Caki2 (cell line): ENCODE measurements at places on chromosomes 4 and X.

DNA sequence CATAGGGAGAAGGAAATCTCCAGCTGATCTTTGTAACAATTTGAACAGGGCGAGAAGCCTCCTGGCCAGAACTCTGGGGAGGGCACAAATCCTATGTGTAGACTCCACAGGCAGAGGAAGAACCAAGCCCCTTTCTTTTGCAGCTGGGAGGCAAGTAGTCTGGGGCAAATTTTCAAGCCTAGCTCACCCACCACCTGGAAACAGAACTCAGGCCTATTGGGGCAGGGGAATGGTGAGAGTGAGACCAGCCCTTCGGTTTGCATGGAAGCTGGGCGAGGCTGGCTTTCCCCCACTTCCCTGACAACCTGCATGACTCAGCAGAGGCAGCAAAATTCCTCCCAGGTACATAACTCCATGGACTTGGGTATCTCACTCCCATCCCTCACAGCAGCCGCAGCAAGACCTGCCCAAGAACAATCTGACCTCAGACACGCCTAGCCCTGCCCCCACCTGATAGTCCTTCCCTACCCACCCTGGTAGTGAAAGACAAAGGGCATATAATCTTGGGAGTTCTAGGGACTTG lies 138.2 kb downstream of the EMCN start:
- no peak for DNase-seq

DNA sequence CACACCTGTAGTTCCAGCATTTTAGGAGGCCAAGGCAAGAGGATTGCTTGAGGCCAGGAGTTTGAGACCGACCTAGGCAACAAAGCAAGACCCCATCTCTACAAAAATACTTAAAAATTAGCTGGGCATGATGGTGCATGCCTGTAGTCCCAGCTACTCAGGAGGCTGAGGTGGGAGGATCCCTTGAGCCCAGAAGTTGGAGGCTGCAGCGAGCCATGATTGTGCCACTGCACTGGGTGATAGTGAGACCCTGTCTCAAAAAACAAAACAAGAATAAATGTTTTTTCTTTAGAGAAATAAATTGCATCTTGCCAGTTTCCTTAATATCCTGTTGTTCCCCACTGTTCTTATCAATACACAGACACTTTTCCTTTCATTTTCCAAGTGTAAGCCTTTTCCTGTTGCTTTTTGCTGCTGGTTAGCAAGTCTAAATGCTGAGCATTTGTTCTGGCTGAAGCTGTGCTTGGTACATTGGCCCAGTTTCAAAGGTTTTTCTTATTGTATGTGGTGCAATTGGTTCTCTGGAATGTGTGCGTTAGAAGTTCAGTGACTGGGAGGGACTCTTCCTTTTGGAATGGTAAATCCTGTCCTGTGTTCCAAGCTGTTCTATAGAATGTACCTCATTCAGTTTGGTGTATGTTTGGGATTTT lies 98.2 kb downstream of the AFF1 start:
- DNase-seq, result no peak

DNA sequence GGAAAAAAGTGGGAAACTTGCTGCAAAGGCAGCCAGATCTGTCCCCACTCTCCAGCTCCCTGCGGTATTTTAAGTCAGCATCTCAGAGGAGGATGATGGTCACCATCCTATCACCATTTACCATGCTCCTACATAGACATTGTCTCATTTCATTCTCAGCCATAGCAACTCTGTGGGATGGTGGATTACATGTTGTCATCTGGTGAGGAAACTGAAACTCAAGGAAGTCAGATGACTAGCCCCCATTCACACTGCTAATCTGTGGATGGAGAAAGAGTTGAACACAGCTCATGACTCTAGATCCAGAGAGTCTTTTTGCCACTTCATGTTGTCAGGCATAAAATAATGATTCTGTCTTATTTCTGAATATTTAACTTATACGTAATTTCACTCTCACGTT lies 323.5 kb downstream of the PTTG2 start:
- DNase-seq, result no peak

- no peak for DNase-seq
These were observed 529.9 kb downstream of the MID1IP1 start for GRCh38 chrX:39331082-39331704.

- DNase-seq, result no peak
These were observed 676.7 kb upstream of the ACTRT1 start for GRCh38 chrX:128728943-128729342.

- DNase-seq, result peak; percentile 13
These were observed at the start of the genes SATL1 and ZNF711 for GRCh38 chrX:85243761-85244449. SATL1 (minus strand) TSS chrX:85243779; CDS start chrX:85108968, 134,811 bp downstream. ZNF711 (plus strand) TSS chrX:85243991; CDS start chrX:85247573, 3,582 bp downstream.

GRCh38 chr4:139167774-139168444 lies 9.1 kb downstream of the ELF2 start:
- DNase-seq, result peak; percentile 74

- no peak for DNase-seq
These were observed 951.5 kb upstream of the POU3F4 start for GRCh38 chrX:82556588-82556987.

DNA sequence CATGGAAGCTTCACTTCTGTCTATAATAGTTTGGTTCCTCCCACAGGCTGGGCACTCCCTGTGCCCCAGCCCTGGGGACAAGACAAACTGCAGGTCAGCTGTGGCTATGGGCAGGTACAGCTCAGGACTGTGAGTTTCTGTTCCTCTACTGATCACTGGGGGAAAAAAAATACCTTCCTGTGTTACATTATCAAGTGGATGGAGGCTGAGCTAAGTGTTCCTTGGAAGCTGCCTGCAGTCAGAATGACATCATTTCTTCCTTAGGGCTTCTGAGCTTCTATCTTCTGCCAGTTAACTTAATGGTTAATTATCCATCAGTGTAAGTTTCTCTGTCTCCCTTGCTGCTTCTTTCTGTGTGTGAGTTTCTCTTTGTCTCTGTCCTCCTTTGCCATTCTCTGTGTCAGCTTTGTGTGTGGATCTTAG lies 4.6 kb downstream of the RAB33A start:
- DNase-seq, result no peak

DNA sequence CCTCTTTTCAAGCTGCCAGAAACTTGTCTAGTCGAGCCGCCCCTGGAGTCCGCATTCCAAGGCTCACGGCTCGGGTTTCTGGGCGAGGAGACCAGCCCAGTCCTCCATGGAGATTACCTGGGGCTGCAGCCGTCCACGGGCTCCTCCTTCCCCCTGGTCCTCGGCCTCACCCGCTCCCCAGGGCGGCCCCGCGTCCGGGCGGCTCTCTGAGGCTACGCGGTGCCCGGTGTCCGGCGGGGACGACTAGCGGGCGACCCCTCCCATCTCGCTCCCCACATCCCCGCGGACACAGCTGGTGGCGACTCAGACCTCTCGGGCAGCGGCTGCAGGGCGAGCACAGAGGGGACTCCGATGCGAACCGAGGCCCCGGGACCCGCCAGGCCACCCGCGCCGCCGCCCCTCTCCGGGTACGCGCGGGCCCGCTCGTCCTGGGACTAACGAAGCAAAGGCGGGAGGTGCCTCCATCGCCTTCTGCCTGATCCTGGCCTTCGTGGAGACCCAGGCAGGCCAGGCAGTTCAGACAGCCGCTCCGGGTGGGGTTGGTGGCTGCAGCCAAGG lies 159.4 kb downstream of the TRAM1L1 start:
- no peak for DNase-seq

- DNase-seq, result no peak
These were observed 122.7 kb downstream of the ZNF518B start for GRCh38 chr4:10334506-10335028.

- DNase-seq, result no peak
These were observed 347.3 kb downstream of the SPRY1 start for GRCh38 chr4:123743848-123744247.

DNA sequence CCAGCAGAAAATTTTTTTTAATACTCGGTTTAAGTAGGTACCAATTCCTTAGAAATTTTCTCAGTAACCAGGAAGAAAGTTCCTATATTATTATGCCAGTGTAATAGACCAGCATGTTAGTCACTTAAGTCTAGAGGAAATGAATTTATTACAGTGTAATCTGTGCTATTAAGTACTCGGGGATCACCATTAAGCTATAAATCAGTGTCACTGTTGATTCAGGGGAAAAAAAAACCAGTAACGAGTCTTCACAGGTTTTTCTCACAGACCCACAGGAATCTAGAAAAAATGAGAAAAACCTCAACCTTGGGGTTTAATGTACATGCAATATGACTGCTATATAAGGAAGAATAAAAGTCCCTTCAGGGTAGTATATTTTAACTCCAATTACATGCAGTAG lies 138.3 kb upstream of the IL1RAPL2 start:
- no peak for DNase-seq

DNA sequence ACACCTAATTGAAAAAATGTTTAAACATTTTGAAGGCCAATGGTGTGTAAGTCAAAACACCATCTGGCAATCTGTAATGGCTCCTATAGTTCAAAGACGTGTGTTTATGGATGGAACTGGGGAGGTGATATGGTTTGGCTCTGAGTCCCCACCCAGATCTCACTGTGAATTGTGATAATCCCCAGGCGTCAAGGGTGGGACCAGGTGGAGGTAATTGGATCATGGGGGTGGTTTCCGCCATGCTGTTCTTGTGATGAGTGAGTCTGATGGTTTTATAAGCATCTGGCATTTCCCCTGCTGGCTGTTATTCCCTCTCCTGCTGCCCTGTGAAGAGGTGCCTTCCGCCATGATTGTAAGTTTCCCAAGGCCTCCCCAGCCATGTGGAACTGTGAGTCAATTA lies 52.2 kb downstream of the ADRA2C start:
- DNase-seq, result no peak

GRCh38 chrX:12383196-12383595 lies 244.9 kb downstream of the FRMPD4 start:
- DNase-seq, result no peak

DNA sequence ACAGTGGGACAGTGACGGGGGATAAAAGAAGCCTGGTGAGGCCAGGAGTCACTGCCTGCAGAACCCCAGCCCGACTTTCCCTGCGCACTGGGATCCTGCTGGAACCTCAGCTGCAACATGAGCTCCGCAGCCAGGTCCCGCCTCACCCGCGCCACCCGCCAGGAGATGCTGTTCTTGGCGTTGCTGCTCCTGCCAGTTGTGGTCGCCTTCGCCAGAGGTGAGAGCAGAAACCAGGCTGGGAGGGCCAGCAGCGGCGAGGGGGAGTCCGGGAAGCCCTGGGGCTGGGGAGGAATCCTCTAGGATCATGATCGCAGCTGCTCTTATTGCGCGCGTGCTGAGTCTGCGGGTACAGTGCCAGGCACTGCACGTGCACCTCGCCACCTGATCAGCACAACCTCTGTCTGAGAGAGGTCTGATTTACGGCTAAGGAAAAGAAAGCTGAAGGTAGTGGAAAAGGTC lies at the start of gene PF4V1:
TSS of gene PF4V1 (plus strand) at position 51 of the 459 bp plus-strand sequence. CDS start at position 118, 67 bp downstream.
- no peak for DNase-seq

DNA sequence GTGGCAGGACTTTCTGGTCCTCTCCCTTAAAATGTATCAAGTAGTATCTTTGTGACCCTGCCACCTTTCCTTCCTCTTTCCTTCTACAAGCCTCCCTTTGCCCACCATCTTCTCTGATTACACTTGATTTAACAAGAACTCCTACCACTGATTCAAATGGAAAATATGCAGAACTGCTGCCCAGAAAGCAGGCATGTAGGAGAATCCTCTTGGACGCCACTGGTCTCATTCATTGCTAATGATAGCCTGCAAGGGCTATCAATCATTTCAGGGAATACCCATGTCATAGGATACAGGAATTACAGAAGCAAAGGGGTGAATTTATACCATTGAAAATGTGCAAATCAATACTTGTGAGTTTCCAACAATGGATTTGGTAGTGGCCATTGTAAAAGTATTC lies 294.6 kb upstream of the NRK start:
- no peak for DNase-seq

DNA sequence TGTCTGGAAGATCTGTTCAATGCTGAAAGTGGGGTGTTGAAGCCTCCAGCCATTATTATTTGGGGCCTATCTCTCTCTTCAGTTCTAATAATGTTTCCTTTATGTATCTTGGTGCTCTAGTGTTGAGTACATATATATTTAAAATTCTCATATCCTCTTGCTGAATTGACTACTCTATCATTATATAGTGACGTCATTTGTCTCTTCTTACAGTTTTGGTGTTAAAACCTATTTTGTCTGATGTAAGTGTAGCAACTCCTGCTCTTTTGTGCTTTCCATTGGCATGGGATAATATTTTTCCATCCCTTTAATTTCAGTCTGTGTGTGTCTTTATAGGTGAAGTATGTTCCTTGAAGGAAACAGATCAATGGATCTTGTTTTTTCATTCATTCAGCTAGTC lies 446.0 kb downstream of the FAM47A start:
- no peak for DNase-seq

DNA sequence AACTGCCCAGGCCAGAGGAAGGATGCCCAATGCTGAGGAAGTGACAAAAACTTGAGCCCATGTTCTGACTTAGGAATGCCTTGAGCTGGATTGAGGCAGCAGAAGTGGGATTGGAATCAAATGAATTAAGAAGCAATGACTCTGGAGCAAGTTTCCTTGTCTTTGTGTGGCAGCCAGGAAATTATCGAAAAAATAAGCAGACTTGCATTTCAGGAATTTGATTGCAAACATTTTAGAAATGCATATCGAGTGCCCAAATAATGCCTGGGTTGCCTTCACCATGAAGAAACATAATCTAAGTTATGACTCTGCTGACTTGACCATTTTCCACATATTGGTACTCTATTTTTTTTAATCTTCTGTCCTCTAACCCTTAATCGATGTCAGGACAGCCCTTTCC lies 9.5 kb downstream of the CYTL1 start:
- DNase-seq, result no peak

- no peak for DNase-seq
These were observed 210.2 kb downstream of the ANTXR2 start for GRCh38 chr4:79862821-79863220.

DNA sequence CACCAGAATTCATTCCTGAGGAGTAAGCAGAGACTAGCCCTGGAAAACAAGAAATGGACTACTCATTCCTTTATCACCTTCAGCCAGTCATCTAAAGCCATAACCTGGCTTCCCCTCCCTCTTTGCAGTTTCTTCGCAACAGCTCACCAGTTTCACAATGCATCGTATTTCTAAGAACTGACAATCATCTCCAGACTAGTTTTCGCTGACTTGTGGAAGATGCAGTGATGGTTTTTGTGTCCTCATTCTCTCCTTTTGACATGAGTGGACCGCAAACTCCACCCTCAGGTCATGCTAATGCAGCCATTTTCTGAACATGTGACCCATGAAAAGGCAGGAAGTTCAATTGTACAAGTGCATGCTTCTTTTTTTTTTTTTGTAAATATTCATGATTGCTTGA lies 1203.5 kb downstream of the PCDH7 start:
- DNase-seq, result no peak

DNA sequence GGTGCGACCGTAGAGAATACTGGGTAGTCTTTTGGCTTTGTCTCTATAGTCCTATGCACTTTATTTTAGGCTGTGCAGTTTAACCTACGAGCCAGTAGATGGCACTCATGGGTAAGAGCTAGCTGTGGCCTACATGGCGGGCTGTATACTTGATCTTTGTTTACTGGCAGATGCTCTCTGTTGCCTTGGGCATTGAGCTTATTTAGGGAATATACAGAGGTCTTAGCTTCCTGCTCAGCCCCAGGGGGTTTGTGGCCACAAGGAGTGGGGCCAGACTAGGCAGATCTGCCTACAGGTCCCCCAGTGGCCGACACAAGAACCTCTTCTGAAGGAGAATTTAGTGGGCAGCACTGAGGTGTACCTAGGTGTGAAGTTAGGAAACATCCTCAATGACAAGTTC lies 227.6 kb upstream of the HDX start:
- DNase-seq, result peak; percentile 27
